ENCODE measurements at places on chromosomes 6 and 20.
A peak's percentile ranks its signal among the peaks of the same experiment; 100 is the strongest.

DNA sequence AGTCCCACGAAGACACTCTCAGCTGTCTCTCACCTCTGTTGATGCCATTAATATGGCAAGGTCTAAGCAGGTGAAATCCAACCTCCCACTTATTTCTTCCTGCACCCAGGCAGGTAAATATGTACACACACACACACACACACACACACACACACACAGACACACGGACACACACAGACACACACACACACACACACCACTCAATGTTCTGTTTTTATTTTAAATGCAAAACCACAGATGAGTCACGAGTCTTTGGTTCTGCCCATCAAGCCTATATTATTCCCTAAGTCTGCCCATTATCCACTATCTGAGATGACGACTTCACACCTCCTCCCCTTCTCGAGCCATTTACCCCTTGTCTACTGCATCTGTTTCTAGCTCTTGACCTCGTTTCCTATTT, 344.7 kb downstream of the CDH26 start:
- DNase-seq: no peak

DNA sequence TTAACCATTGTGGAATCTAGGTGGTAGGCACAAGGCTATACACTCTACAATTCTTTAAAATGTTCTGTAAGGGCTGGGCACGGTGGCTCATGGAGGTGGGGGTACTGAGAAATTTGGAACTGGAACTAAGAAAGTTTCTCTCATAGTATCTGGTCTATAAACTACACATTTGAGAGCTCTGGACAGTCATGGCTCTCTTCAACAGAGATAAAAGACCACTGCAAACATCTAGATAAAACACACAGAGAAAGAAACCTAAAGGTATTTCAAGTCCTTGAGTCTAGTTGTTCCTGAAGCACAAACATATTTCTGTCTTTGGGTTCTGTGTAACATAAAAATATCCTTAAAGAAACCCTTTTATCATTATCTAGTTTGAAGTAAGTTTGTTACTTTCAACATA, 35.2 kb downstream of the ILRUN start:
- DNase-seq: no peak

DNA sequence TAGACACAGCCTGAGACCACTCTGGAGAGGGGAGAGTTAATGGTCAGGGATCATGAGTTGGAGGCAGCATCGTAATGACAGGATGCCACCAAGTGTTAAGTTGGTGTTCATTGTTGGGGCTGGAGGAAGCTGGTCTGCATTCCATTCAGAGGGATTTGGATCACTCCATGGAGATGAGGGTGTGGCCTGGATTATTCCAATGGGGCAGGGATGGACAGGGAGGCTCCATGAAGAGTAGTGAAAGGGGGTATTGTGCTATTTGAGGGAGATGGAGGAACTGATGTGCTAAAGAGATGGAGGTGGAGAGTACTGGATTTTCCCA, 1.1 kb downstream of the SAPCD1 start:
- peak; percentile 74 for DNase-seq

GRCh38 chr20:58251979-58252591, 23.6 kb upstream of the ANKRD60 start:
- DNase-seq: peak; percentile 90

DNA sequence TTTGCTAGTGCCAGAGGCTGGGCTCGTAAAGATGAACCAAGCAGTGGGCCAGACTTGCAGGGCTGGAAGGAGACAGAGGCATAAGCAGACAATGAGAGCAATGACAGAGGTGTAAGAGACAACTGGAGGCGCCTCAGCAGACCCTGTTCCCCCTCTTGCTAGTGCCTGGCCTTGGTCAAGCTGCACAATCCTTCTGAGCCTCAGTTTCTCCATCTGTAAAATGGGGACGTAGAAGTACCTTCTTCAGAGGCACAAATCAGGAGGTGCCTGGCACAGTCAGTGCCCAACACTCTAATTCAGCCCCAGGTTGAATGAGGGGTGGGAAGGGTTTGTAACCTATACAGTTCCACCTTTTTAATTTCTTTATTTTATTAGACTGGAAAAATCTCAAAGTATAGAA, 23.2 kb downstream of the BPIFB1 start:
- no peak for DNase-seq

DNA sequence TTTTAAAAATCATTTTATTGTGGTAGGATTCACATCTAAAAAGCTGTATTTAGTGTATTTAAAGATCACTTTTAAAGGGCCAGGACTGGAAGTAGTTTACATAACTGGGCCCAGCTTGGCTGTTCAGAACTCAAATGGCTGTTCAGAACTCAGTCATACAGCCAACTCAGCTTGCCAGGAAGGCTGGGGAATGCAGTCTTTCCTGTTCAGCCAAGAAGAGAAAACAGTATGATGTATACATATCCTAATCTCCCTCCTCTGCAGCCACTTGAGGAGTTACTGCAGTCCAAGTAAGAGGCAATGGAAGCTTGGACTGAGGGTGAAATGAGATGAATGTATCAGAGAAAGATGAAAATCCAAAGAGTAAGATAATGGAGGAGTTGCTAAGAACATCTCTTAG, 24.6 kb downstream of the DSTN start:
- DNase-seq: peak; percentile 41

GRCh38 chr6:14210077-14210476, 92.5 kb downstream of the CD83 start:
- DNase-seq: no peak

DNA sequence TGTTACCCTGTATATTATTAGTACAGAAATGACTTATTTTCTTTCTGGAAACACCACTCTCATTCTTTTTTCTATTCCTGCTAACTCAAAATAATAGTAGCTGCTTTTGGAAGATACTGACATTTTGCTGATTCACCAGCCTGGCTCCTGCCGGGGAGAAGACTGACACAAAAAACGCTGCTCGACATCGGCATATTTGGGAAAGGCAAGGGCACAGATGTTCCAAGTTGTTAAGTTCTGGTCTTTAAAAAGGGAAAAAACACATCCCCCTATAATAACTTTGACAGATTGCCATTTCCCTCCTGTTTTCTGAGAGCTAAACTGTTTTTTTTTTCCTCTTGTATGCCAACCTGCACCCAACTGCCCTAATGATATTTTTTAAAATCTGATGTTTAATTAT, 55.4 kb downstream of the CTNNBL1 start:
- no peak for DNase-seq

DNA sequence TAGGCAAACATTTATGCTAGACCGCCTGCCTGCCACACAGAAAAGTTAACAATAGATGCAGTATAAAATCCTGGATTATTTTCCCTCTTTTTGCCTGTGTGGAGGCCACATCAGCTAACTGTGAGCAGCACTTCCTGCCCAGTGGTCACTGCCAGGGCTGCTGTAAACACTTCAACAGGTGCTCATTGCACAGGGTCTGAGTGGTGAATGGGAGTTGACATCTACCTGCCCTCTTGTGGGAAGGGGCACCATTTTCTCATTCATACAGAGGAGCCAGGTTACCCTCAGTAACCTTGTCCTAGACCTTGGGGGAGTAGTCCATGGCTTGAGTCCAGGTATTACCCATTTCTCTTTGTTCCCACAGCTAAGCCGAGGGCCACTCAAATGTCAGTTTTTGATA, 235.3 kb downstream of the TMEM242 start:
- DNase-seq: no peak

DNA sequence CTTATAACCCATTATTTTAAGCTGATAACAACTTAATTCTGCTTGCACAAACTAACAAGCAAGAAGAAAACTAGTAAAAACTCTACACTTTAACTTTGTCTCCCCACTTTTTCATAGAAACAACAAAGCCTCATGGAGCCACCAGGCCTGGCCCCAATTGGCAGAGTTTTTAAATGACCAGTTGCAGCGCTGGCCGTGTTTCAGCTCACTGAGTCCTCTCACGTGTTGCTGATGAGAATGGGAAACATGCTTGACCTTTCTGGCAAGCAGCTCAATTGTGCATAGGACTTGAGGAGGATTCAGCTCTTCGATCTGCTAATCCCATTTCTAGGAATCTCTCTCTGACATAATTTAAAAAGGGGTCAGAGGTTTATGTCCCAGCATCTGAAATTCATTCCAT, 24.5 kb upstream of the GRM4 start:
- DNase-seq: no peak

GRCh38 chr6:149471801-149472200, 13.0 kb downstream of the ZC3H12D start:
- DNase-seq: no peak

DNA sequence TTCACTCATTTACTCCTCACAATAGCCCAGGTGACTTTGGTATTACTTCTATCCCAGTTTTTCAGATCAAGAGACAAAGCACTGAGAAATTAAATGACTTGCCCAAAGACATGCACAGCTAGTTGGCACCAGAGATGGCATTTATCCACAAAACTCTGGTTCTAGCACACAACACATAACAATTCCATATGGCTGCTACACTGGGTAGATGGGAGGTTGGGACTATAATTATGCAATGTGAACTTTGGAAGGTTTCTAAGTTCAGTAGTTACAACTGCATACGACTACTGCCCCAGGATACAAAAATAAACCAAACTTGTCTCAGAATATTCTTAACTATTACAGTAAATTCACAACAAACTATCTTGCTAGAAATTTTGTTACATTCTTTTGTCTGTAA, 54.2 kb upstream of the MLIP start:
- DNase-seq: no peak

- DNase-seq: no peak
These were observed 13.0 kb downstream of the CHRNA4 start for GRCh38 chr20:63347950-63348827.

GRCh38 chr20:59006167-59006863, 739 bp downstream of the CTSZ start:
- no peak for DNase-seq

GRCh38 chr6:40705354-40705753, 118.2 kb upstream of the LRFN2 start:
- no peak for DNase-seq

DNA sequence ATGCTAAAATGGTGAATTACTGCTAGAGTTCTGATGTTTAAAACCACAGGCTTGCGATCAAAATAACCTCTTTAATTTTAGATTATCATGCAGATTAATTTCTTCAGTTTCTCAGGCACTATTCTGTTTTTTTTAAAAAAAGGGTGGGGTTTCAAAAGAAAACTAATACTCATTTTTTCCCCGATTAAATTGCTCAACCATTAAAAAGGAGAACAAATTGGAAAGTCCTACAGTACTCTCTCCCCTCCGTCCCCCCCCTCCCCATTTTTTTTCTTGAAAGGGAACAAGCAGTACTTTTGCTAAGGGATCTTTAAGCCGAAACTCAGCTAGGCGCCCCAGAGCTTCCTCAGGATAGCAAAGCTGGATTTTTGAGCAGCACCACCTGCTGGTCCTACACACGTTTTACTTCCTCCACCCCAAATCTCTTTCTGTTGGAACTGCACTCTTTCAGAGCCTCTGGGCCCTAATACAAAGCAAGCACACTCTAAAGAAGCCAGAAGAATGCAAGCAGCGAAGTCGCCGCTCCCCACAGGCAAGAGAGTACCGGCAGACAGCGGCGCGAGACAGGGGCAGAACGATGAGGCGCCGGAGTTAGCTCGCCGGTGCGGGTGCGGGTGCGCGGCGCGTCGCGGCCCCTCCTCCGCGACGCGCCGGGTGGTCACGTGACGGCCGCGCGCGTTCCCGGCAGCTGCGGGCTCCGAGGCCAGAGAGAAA, at the start of gene RNF146:
Gene RNF146 (plus strand): TSS at position 687 of the 714 bp plus-strand sequence. CDS start 13,475 bp downstream, outside the sequence.
- peak; percentile 84 for DNase-seq

DNA sequence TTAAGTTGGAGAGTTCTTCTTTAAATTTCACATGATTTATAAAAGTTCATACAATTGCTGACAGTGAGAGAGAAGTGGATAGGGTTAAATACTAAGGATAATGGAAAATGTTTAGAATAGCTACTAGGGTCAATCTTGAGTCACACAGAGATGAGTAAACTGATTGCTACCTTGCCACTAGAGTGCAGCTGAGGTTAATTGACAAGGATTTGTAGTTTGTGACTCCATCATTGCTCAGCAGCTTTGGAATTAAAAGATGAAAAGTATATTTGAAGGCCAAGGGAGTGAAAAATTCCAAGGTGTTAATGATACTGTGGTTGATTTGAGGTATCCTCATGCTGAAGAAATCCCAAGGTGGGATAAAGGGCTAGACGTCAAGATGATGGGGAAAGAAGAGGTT, 524.0 kb downstream of the UTRN start:
- peak; percentile 81 for DNase-seq

GRCh38 chr6:149854532-149854931, 9.6 kb downstream of the LRP11 start:
- DNase-seq: no peak

GRCh38 chr6:52976591-52977035, 18.5 kb downstream of the GSTA4 start:
- DNase-seq: no peak

- DNase-seq: peak; percentile 90
These were observed 141.6 kb upstream of the EYA4 start for GRCh38 chr6:133099573-133099972.

DNA sequence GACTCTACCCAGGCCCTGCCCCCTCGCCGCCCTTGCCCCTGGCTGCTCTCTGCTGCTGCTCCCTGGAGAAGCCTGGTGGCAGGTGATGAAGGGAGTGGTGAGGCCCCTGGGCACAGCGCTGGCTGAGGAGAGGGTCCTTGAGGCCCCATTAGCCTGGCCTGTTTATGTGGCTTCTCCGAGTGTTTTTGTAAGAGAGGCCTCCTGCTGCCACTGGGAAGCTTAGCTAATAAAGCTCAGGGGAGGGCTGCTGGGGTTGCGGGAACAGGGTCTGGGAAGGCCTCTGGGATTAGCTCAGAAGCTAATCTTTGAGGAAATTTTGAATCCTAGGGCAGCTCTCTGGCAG, 15.5 kb downstream of the EBF4 start:
- DNase-seq: no peak

DNA sequence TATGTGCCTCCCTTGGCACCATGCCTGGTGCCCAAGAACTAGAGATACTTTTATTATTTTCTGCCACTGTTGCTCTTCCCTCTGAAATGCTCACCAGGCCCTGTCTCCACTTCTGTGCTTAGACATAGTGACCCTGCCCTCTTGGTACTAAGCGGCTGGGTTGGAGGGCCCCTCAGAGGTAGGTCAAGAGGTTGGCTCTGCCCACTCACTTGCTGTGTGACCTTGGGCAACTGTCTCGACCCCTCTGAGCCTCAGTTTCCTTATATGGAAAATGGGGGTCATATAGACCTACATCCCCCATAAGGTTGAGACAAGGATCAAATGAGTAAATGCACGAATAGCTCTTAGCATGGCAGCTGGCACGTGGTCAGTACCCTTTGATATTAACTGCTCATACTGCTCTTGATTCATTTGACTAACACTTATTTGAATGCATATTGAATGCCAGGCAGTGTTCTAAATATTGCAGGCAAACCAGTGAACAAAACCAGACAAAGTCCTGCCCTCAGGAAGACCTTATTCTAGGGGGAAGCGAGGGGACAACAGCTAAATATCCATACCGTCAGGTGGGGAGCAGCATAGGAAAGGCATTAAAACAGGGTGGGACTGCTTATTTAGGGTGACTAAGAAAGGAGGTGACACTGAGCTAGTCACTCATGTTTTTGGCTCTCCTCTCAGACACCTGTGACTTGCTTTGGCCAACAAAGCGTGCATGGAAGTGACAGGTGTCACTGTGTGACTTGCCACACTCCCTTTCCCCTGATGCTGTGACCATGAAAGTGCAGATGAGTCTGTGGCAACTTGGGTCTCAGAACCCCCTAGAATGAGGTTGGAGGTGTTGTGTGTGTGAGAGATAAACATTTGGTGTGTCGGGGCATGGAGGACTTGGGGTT, 14.3 kb upstream of the SPO11 start:
- DNase-seq: no peak
